ENCODE measurements at places on chromosomes 3 and 15.

GRCh38 chr3:128932516-128933212 lies 53.2 kb downstream of the ACAD9 start:
- DNase-seq = no peak

GRCh38 chr3:125189378-125190165 lies 23.0 kb downstream of the SLC12A8 start:
- no peak for DNase-seq

DNA sequence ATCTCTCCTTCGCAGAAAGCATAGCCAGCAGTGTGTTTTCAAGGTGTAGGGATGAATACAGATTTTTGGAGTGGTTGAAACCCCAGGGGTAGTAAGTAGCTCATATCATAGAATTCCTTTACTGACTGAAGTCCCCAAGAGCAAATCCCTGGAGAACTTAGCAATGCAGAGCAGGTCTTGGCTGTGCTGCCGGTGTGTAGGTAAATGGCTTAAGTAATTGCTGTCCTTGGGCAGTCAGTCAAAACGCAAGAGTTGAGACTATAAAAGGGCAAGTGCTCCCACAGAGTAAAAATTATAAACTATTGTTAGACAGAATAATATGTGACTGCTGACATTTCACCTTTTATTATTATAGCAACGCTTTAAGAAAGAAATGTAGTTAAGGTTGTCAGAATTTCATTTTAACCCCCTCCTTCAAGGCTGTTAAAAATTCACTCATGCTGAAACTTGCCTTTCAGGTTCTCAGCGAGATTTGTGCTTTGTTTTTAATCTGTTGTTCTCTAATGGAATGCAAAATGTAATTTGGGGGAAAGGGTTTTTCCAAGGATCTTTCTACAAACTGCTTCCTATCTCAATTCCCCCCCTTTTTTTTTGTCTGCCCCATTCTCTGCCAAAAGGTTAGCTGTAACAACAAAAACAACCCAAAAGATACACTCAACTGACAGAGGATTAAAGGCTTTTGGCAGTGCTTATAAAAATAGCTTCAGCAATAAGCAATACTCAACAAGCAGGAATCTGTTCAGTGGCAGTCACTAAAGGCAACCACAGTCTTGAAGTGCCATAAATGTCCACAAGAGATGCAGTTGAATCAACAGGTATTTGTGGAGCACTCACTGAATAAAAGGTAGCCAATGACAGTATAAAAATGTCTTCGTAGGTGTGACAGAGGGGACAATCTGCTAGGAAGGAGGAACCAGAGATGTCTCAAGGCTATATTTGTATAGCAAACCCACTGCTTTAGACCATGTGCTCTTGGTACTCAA lies 105.3 kb downstream of the THRB start:
- no peak for DNase-seq

DNA sequence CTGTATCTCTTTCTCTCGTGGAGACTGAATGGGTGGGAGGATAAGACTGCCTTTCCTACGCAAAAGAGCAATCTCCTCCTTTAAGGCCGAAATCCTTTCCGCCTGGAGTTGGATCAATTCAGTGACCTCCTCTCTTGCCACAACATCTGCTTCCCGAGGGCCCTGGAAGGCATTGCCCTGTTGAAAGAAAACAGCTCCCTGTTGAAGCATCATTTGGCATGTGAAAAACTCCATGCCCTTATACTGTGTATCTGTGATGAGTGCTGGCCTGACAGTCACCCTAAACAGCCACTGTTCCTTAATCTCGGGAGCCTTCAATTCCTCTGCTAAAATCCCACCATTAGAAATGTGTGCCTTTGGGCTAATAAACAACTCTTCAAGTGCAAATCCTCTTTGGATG lies 80.2 kb downstream of the BOC start:
- no peak for DNase-seq

GRCh38 chr15:95032156-95032555 lies 800.8 kb downstream of the MCTP2 start:
- DNase-seq = no peak
